ENCODE measurements at places on chromosomes 3 and 15.

DNA sequence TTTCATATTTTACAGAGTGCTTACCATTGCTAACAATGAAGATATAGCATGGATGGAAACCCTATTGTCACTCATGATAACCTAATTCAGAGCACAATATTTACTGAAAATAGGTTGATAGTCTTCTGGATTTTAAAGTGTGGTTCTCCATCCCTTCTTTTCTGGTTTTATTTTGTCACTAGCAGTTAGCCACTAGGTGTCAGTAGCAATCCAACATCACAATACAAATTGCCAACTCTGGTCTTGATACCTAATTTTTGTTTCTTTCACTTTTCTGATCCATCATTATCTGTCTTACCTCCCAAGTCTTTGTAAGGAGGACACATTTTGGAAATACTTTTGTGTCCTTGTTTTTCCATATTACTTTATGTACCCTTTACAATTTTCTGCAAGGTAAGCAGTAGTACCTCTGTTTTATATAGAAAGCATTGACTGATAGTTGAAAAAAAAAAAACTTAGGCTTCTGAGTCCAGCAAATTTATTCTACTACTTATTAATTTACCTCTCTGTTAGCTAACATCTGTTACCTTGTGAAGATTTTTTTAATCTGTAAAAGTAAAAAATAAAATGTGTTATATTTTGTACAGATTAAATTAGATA lies 28.3 kb upstream of the CRYBG3 start:
- DNase-seq: no peak

- DNase-seq: no peak
Measured at GRCh38 chr15:66740802-66741201, 38.8 kb downstream of the SMAD6 start.

DNA sequence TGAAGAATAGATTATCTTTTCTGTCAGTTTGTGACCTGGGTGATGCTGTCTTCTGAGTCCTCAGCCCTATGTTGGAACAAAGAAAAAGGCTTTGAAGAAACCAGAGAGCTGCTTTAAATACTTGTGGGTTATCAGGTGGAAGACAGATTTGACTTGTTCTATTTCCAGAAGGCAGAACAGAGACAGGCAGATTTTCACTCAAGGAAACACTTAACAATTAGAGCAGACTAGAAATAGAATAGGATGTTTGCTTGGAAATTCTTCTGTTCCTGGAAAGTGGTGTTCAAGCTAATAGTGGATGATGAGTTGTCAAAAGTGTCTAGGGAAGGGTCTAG lies 219.4 kb downstream of the UBE2E2 start:
- DNase-seq: no peak

GRCh38 chr3:57917601-57918000 lies 90.6 kb upstream of the FLNB start:
- DNase-seq: no peak

- no peak for DNase-seq
Measured at GRCh38 chr3:107690522-107691138, 167.9 kb downstream of the BBX start.

DNA sequence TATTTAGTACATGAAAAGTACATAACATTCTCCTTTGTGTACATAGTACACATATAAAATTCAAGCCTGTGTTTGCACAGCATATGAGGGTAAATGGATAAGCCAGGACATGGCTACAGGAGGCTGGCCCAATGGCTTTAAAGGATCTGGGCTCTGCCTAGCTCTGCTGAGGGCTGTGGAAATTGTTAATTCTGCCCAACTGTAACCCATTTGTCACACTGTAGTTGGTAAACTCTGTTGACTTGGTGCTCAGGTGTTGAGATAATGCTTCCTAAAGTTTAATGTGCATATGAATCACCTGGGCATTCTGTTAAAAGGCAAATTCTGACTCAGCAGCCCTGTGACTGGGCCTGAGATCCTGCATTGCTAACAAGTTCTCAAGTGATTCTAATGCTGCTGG lies 196.5 kb upstream of the ZPLD1 start:
- DNase-seq: no peak

DNA sequence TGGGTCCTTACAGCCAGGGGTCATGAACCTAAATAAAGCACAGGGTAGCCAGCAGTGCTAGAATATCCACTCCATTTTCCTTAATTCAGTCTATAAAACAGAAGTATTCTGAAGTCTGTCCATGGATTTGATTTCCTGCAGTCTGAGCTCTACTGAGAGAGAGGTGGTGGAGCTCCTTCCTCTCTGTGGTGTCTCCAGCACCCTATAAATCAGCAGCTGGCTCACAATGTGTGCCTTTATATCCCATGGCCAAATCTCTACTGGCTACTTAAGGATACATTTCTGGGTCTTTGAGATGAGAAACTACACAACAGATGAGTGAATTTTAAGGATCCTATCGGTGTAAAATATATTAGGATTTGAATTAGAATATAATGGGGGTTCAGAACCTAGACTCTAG lies 339.9 kb upstream of the RBMS3 start:
- DNase-seq: no peak

DNA sequence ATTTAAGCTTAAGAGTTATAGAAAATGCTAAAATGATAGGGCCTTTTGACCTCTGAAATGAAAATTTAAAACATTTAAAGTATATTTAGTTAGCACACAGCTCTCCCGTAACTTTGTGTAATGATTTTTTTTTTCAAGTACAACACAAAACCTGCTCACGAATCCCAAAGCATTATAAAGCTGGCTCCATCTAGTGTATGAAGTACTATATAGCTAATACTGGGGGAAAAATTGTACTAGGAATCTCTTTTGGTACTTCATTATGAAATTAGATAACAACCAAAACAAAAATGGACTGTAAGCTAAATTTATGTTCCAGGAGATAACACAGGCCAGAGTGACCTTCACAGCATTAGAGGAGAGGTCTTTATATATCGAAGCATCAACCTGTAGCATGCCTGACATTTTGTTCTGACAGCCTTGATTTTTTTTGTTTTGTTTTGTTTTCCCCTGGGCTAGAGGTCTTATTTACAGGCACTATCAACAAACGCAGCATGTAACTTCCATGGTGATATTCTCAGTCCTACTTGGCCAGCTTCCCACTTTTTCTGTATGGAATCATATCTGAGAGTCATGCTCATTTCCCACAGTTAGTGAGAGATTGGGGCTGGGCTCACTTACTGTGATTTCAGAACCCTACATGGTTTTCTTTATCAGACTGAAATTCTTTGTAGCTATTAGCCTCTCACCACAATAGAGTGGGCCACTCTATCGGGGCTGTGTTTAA lies 116.3 kb downstream of the MITF start:
- no peak for DNase-seq

DNA sequence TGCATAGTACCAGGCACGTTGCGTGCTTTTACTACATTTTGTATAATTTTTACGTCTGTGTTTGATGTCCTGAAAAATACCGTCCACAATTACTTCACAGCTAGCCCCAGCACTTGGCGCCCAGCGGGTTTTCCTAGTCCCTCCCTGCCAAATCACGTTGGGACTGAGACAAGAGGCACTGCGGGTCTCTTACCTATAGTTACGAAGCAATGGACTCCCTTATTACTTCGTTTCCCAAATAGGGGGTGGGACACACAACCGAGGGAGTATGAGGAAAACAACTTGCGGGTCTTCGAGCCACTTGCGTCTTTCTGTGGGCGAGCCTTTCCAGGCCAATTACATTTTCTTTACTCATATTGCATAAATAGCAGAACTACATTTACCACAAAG lies 620 bp upstream of the CMSS1 start:
- DNase-seq: no peak

DNA sequence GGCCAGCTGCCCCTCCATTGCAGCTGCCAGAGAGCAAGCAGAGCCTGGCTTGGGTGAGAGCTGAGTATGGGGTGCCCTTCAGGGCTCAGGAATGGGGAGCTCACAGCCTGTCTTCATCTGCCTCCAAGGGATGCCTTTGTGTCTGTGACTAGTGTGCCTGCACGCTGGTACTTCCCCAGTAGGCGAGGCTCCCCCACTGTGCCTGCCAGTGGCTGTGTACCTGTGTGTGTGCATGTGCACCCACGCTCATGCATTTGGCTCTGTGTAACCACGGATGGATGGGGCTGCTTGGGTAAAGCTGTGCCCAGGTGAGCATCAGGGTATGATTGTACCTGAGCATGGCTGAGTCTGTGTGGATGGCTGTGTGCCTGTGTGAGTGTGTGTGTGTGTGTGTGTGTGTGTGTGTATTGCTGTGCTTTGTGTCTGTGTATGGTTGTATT lies 2.3 kb upstream of the GRM2 start:
- DNase-seq: no peak

GRCh38 chr3:193831495-193832455 lies 238.8 kb downstream of the OPA1 start:
- no peak for DNase-seq

DNA sequence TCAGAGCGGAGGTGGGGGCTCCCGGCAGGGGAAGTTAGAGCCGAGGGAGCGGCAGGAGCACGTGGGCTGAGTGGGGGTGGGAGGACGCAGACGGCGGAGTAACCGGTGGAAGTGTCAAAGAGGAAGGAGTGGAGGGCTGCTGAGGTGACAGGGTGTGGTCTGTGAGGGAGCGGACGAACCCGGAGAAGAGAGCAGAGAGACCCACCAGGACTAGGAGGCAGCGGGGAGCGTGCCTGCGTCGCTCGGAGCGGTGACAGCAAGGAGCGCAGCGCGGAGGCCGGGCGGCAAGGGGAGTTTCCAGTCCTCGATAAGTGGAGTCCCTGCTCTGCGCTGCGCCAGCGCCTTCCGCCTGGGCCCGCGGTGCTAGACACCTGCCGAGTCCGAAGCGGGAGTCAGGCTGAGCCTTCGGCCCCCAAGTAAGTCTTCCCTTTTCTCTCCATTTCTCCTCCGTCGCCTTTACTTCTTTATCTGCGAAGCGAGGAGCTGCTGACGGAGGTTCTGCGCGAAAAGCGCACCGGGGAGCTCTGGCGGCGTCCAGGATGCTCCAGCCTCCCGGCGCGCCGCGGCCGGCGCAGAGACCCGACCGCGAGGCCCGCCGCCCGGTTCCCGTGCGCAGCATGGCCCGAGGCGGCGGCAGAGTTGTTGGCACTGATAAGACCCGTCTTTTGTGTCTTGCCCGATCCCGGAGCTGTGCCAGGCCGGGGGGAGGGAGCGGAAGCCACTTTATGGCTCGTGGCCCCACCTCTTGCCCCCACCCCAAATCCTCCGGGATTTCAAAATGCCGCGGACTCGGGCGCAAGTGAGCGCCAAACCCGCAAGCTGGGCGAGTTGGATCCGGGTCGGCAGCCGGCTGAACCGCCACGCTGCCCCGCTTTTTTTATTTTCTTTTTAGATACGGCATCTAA lies 533.0 kb upstream of the SEMA6D start:
- no peak for DNase-seq

GRCh38 chr15:51642696-51643095 lies 20.1 kb upstream of the DMXL2 start:
- no peak for DNase-seq

DNA sequence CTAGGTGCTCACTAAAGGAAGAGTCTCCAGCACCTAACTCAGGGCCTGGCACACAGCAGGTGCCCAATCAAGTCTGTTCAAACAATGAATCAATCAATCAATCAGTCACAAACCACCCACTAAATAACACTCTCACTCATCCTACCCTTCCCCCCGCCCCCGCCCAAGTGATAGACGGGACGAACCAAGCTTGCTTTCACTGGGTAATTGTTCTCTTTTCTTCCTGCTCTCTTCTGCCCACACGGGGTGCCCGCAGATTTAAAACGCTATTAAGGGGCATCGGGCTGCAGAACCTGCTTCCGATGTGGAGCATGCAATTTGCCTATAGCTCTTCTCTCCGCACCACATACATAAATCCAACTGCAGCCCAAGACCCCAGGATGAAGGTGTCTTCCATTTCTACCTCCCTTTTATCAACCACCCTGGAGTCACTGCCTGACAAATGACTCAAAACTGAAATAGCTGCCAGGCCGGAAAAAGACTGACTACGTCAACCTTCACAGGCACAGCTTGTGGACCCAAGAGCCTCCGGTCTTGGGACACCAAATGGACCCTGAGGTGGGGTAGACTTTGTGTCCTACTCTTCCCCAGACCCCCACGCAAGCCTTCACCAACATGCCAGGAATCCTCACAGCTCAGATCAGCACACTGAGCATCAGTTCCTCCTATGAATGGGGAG lies 1.7 kb downstream of the KLHL25 start:
- DNase-seq: no peak

DNA sequence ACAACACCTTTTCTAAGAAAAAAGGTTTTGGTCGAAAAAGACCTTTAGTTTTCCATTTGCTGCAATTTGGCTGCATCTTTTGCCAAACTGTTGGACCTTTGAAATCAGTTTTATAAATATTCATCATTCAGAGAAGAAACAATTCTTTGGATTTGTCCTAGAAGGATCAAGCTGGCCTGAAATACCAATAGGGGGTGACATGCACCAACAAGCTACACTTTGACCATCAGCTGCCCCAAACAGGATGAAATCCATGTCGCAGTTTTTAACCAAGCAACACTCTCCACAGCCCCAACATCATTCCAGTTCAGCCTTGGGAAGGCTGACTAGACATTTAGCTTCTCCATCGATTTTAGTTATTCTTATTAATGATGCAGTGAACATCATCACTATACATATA lies 9.8 kb downstream of the RPL15 start:
- DNase-seq: no peak

- no peak for DNase-seq
Measured at GRCh38 chr3:169227911-169228310, 435.6 kb downstream of the MECOM start.

DNA sequence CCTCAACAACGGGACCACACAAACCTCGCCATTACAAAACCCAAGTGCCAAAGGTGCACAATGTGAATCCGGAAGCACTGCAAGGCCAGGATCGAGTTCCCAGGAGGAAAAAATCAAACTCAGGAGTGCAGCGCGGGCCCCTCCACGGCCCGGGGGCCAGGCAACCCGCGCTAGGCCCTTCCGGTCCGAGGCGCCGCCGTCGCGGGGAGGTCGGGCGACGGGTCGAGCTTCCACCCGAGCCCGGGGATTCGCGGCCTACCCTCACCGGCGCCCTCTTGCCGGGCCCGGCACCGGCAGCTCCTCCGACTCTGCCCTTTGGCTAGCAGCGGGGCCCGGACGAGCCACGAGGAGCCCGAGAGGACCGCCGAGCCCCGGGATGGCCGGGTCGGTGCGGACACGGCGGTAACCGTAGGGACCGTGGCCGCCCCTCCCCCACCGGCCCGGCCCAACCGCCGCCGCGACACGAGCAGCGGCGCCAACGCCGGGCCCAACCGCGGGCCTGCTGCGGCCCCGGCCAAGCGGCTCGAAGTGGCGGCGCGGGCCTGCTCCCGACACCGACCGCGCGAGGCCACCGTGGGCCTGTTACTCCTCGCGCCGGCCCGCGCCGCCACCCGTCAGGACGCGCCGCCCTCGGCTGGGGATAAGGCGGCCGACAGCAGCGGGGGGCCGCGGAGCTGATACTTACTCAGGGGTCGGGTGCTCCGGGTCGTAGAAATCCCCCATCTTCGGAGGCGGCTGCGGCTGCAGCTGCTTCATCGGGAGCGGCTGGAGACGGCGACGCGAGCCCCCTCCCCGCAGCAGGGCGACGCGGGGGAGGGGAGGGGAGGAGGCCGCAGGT lies 525 bp downstream of the SETD2 start:
- no peak for DNase-seq

- no peak for DNase-seq
Measured at GRCh38 chr3:146326875-146327543, 76.1 kb upstream of the PLSCR4 start.

GRCh38 chr3:53589201-53589600 lies 94.8 kb downstream of the CACNA1D start:
- DNase-seq: no peak
